ENCODE measurements at places on chromosomes 6 and 20.

DNA sequence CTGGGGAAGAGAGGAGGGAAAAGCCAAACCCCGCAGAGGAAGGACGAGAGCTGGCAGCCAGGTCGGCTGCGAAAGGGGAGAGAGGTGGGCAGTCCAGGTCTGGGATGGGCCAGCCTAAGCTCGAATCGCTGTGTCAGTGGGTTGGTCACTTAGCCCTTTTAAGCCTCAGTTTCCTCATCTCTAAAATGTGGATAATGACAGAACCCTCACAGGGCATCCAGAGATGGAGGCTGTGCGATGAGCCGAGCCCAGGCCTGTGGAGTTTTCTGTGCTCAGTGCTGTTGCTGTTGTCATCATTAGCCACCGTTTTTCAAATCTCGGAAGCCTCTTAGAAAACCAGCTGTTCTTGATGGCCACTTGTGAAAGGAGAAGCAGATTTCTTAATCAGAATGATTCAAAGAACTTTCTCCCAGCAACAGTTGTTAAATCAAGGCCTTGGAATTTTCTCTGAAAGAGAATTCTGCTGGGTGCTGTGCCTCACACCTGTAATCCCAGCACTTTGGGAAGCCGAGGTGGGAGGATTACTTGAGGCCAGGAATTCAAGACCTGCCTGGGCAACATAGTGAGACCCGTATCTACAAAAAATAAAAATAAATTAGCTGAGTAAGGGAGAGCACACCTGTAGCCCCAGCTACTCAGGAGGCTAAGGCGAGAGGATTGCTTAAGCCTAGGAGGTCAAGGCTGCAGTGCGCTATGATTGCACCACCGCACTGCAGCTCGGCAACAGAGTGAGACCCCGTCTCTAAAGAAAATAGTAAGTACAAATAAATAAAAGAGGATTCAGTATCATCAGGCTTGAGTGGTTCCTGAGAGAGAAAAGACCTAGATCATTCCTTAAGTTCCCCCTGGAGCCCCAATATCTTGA lies 46.3 kb upstream of the ENTPD6 start:
- DNase-seq: no peak

DNA sequence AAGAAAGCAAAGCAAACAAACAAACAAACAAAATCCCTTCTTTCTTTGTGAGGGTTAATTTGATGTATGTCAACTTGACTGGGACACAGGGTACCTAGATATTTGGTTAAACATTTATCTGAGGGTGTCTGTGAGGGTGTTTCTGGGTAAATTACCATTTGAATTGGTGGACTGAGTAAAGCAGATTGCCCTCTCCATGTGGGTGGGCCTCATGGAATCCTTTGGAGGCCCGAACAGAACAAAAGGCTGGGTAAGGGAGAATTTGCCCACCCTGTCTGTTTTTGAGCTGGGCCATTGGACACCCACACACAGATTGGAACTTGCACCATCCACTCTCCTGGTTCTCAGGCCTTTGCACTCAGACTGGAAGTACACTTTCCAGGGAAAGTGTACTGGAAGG lies 628.8 kb upstream of the CITED2 start:
- DNase-seq: no peak

GRCh38 chr20:37385659-37386504 lies 39.9 kb downstream of the SRC start:
- no peak for DNase-seq

GRCh38 chr20:611047-611842 lies 1.1 kb upstream of the TCF15 start:
- no peak for DNase-seq

GRCh38 chr6:1763404-1763803 lies 153.7 kb downstream of the FOXC1 start:
- no peak for DNase-seq

GRCh38 chr6:51300510-51300909 lies 481.8 kb downstream of the TFAP2B start:
- DNase-seq: no peak

DNA sequence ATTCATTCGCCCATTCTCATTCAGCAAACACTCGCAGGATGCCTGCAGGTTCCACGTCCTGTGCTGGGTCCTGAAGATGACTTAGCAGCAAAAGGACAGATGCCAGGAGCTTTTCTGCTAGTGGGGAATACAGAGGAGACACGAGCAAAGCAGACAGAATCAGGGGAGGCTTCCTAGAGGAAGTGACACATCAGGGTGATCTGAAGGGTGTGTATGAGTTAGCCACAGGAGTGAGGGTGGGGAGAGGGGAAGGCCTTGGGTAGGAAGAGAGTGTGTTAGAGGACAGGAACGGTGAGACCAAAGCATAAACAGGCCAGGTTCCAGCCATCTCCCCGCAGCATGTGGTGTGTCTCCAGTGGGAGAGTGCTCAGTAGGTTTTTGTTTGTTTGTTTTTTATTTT lies 73.4 kb upstream of the GTSF1L start:
- DNase-seq: no peak

DNA sequence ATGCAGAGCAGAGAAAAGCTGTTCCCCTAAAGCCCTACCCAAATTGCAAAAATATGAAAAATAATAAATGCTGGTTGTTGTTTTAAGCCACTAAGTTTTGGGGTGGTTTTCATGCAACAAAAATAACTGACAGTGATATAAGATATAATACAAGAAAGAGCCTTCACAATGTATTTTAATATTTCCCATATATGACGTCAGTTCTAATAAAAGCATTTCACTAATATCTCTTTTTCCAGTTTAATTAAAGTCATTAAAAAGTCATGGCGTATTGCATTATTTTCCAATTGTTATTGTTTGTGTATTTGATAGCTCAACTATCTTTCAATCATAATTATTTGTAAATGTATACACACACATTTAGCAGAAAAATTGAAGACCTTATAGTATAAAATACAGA lies 134.7 kb upstream of the EPHA7 start:
- DNase-seq: no peak

DNA sequence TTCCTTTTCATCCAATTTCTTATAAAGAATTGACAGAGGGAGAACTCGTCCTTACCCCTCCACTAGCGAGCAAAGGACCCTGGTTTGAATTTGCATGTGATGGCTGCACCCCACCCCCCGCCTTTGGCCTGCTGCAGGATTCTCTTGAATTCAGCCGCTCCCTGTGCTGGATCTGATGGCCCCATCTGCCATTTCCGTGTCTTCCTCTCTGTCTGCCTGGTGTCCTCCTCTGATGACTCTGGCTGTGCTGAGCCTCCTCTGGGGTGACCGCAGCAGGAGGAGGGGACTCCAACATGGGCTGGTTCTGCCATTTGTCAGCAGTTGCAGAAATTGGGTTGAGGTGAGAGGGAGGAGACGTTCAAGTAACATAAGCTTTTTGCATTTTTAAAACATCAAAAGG lies 188.8 kb downstream of the DLL1 start:
- DNase-seq: no peak
